ENCODE measurements at places on chromosomes 6 and 20.
A peak's percentile ranks its signal among the peaks of the same experiment; 100 is the strongest.

DNA sequence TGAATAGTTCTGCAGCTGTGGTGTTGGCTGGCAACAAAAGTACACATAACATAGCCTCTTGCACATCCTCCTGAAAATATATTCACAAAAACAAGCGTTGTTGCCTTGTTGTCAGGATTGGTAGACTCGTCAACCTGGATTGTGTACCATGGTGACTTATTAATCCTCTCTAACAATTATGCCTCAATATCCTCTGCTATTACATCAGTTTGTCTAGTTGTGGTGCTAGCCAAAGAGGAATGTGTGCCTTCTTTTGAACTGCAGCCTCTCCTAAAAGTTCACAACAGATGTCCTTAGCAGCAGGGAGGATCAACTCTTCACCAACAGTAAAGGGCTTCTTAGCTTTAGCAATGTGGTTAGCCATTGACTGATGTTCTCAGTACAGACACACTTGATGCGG lies 3.6 kb upstream of the SF3B5 start:
- DNase-seq, result no peak

DNA sequence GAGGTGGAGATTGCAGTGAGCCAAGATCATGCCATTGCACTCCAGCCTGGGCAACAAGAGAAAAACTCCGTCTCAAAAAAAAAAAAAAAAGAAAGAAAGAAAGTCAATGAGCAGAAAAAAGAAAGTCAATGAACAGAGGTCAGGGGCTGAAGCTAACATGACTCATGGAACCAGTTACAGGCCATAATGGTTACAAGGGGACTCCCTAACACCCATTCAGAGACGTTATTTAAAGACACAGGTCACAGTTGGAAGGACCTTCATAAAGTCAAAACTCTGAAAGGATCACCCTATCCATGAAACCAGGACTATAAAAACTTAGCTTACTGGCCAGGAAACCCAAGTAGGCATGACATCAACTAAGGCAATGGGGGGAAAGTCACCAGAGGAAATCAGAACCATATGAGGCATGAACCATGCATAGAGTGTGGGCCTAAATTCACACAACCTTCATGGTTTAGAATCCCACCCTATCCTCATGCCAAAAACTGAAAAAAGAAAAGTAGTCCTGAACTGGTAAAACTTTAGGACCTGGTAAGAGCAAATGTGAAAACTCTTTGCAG lies 18.2 kb downstream of the FBXL4 start:
- DNase-seq, result no peak

- DNase-seq, result no peak
Measured at GRCh38 chr6:88174906-88175305, 8.8 kb upstream of the CNR1 start.

DNA sequence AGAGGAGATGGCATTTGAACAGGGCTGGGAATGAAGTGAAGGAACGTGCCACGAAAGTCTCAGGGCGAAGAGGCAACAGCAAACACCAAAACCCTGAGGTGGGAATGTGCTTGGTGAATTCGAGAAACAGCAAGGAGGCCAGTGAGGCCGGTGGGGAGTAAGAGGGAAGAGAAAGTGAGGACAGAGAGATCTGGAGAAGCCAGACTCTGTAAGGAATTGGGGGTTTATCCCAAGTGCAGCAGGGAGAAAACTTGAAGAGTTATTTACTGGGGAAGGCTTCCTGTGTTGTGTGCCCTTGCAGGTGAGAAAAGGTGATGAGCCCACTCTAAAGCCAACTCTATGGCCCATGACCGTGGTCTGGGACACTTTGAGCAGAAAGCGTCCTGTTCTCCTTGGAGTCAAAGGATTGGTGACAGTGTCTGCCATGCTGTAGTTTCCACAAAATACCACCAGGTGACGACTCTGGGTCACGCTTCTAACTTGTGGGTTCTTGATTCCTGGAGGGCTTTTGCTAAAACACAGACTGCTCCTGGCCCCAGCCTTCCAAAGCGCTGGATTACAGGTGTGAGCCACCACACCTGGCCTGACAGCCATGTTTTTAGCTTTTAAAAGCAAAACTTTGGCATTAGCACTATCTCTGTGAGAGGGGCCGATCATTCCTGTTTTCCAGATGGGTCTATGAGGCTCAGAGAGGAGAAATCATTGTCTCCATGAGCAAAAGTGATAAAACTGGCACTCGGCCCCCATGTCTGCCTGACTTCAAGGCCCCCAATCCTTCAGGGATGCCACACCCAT lies 18.0 kb upstream of the CSNK2A1 start:
- DNase-seq, result peak; percentile 62

DNA sequence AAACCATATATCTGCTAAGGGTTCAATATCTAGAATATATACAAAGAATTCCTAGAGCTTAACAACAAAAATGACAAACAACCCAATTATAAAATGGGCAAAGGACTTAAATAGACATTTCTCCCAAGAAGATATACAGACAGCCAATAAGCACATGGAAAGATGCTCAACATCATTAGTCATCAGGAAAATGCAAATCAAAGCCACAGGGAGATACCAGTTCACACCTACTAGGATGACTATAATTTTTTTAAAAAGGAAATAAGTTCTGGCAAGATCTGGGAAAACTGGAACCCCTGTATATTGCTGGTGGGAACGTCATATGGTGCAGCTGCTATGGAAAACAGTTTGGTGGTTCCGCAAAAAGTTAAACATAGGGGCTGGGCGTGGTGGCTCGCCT lies 116.2 kb upstream of the MYL9 start:
- DNase-seq, result no peak

DNA sequence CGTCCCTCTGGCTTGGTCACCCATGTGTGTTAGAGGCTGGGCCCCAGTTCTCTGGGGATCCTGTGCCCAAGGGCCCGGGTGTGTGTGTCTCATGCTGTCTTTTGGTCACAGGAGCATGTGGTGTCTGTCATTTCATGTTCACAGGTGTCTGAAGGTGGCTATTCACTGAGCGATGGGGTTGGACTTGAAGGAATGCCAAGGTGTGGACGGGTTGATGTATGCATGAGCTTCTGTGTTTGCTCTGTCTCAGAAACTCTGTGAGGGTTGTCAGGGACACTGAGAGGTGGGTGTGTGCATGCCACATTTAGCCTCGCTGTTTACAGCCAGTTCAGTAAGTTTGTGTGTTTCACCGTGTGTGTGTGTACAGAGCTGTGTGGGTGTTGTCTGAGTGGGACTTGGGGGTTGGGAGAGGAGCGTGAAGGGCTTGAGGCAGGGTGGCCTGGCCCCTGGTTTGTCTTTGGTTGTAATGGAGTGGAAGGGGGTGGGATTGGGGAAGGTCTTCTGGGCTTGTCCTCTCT lies 1.2 kb downstream of the DDR1 start:
- DNase-seq, result no peak

- DNase-seq, result no peak
Measured at GRCh38 chr20:24685736-24686135, 216.3 kb downstream of the SYNDIG1 start.

- no peak for DNase-seq
Measured at GRCh38 chr20:20230741-20231140, 137.2 kb upstream of the INSM1 start.

DNA sequence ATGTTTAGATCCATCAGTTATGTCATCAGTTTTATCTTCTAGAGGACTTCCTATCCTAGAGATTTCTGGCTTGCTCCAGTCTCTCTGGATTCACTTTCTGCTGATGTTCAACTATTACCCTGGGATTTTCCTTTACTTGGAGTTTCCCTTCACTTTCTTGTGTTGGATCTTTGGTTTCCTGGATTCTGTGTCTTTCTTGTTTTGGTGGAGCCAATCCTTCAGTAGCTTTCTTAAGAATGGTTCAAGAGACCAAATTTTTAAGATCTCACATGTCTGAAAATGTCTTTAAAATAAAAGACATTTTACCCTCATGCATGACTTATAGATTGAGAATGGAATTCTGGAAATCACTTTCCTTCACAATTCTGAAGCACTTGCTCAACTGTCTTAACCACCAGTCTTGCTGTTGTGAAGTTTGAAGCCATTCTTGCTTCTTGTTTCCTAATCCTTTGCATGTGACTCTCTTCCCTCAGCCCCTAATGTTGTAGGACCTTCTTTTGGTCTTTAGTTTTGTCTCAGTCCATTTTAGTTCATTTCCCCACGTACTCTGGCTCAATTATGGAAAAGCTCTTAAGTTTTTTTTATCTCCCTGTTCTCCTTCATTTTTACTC lies 87.9 kb downstream of the ARID1B start:
- no peak for DNase-seq
